CD4-positive, CD25-positive, alpha-beta regulatory T cell (primary cell): ENCODE measurements at places on chromosomes 4 and X. TPM values are rescaled to one million over a fixed set of nuclear protein-coding genes. Genes with fewer than 3 reads are reported as not detected.
A peak's percentile ranks its signal among the peaks of the same experiment; 100 is the strongest.

- no peak overlapping the region for H3K4me3 ChIP-seq
- H3K27ac ChIP-seq = no peak overlapping the region
- no peak for DNase-seq
- H3K36me3 ChIP-seq = no peaks in the 10 kb centered on the region
- H3K4me1 ChIP-seq = no peaks in the 10 kb centered on the region
These were observed 307.0 kb downstream of the FSTL5 start for GRCh38 chr4:161856711-161857326.

GRCh38 chr4:112916868-112917267 lies 132.6 kb upstream of the ANK2 start:
- no peaks in the 10 kb centered on the region for H3K36me3 ChIP-seq
- H3K27ac ChIP-seq = no peak overlapping the region
- no peak overlapping the region for H3K4me3 ChIP-seq
- peaks cover 2% of the 10 kb centered on the region for H3K27me3 ChIP-seq

DNA sequence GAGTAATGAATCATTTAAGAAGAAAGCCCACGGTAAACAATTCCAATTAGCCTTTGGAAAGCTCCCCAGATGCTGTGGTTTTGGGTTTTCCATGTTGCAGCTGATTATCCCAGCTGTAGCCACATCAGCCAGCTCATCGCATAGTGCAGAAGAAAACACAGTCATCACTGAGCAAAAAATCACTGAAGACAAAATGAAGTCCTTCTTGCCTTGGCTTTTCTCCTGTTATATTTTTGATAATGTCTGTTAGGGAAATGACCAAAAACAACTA lies 193.0 kb upstream of the C1QTNF7 start:
- no peaks in the 10 kb centered on the region for H3K27me3 ChIP-seq
- no peak overlapping the region for H3K4me3 ChIP-seq
- no peak overlapping the region for H3K27ac ChIP-seq

DNA sequence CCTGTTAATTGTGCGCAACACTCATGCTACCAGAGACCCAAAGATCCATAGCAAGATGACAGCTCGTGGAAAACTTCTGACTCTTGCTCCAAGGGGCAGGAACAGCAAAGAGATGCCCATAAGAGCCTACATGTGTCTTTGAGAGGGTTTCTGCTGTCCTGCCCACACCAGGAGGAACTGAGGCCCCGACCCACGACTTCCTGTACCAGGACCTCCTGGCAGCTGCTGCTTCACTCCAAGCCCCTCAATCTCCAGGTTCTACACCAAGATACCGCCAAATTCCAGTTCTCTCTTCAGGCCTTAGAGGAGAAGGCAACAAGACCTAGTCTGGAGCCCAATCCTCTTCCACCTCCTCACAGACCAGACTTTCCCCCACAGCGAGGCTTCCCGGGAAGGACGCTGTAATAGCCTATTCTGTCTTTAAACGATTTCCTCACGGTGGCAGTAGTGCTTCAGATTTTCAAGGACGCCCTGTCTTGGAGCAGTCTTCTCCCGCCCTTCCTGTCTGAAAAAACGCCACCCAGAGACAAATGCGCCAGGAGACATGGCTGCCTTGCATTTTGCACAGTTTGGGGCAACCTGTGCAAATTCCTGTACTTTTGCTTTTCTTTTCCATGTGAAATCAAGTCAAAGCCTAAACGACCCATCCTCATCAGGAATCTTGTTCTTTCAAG lies 230.2 kb upstream of the STK26 start:
- no peak overlapping the region for H3K27ac ChIP-seq
- no peaks in the 10 kb centered on the region for H3K36me3 ChIP-seq
- H3K4me3 ChIP-seq = peak overlapping the region; percentile 48
- H3K4me1 ChIP-seq = no peaks in the 10 kb centered on the region

The CT45A10 gene
- total RNA-seq = not detected

DNA sequence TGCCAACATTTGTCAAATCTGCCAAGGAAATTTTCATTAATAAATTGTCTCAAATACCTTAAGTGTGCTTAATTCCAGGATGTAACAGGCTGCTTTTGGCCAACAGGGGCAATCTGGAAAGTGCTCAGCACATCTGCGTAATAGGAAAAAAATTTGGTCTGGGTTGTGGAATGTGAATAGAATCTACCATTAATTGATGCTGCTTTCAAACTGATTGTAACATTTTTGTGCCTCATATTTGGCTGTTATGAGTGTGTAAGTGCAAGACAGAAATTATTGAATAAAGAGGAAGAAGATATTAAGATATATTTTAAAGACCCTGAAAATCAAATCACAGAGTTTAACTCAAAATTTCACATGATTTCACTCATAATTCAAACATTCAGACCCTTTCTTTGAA lies 41.1 kb downstream of the REELD1 start:
- H3K27ac ChIP-seq = no peak overlapping the region
- H3K27me3 ChIP-seq = no peaks in the 10 kb centered on the region
- DNase-seq = no peak
- no peak overlapping the region for H3K4me3 ChIP-seq
- peaks cover 11% of the 10 kb centered on the region for H3K36me3 ChIP-seq

GRCh38 chr4:60461551-60461950 lies 738.6 kb upstream of the ADGRL3 start:
- H3K4me1 ChIP-seq = no peaks in the 10 kb centered on the region
- no peaks in the 10 kb centered on the region for H3K36me3 ChIP-seq
- H3K27ac ChIP-seq = no peak overlapping the region
- DNase-seq = no peak

DNA sequence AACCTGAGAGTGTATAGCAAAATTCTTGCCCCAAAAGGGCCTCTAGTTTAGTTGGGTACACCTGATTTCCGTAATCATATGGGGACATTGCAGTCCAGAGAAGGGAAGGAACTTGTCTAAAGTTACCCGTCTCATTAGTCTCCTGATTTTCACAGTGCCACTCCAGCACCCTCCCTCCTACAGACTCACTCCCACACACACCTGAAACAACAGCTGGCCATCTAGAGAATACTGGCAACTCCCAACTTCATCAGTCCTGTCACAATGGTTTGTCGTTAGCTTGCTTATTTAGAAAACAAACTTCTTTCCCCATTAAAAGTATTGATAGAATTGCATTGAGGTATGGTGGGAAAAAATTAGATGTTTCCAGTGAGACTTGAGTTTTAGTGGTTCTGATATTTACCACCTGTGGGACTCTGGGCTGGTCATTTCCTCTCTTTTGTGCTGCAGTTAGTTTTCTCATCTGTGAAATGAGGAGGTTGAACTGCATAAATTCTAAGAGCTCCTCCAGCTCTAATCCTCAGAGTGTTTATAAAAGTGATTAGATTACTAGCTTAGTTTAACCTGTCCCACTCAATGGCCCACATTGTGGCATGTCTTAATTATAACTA lies 1.7 kb downstream of the IL13RA1 start:
- DNase-seq = no peak
- H3K27me3 ChIP-seq = peaks cover 13% of the 10 kb centered on the region
- no peak overlapping the region for H3K4me3 ChIP-seq
- no peaks in the 10 kb centered on the region for H3K36me3 ChIP-seq
- no peak overlapping the region for H3K27ac ChIP-seq
- H3K4me1 ChIP-seq = peaks cover 13% of the 10 kb centered on the region

DNA sequence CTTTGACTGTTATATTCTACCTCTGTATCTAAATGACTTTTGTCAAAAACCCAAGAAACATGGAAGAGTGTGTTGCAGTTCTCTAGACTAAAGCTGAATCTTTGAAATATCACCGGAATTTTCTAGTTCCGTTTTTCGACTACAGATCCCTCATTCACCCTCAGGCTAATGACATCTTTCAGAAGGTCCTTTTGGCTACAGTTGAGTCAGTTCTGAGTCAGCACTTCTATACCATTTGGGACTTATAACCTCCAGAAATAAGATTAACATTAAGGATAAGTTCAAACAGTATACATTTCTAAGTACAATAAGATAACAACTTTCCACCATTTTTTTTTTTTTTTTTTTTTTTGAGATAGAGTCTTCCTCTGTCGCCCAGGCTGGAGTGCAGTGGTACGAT lies 331.0 kb upstream of the CPXCR1 start:
- H3K27me3 ChIP-seq = no peaks in the 10 kb centered on the region
- no peak overlapping the region for H3K4me3 ChIP-seq
- H3K27ac ChIP-seq = no peak overlapping the region
- DNase-seq = no peak

DNA sequence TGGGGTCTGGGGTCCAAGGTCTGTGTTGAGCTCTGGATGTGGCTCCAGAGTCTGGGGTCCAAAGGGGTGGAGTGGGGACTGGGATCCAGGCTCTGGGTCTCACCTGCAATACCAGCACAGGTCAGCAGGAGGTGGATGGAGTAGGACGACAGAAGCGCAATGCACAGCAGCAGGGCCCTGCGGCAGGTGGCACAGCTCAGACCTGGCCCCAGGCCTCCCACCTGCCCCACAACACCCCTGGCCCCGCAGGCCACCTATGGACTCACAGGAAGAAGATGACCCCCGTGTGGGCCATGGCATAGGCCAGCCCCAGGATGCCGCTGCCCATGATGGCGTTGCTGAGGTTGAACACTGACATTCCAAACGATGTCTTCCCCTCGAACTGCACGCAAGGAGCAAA lies 3.4 kb downstream of the SLC38A5 start:
- H3K4me1 ChIP-seq = peaks cover 25% of the 10 kb centered on the region
- no peaks in the 10 kb centered on the region for H3K27me3 ChIP-seq
- no peak overlapping the region for H3K4me3 ChIP-seq
- no peak overlapping the region for H3K27ac ChIP-seq
- no peak for DNase-seq
- H3K36me3 ChIP-seq = peaks cover 4% of the 10 kb centered on the region

DNA sequence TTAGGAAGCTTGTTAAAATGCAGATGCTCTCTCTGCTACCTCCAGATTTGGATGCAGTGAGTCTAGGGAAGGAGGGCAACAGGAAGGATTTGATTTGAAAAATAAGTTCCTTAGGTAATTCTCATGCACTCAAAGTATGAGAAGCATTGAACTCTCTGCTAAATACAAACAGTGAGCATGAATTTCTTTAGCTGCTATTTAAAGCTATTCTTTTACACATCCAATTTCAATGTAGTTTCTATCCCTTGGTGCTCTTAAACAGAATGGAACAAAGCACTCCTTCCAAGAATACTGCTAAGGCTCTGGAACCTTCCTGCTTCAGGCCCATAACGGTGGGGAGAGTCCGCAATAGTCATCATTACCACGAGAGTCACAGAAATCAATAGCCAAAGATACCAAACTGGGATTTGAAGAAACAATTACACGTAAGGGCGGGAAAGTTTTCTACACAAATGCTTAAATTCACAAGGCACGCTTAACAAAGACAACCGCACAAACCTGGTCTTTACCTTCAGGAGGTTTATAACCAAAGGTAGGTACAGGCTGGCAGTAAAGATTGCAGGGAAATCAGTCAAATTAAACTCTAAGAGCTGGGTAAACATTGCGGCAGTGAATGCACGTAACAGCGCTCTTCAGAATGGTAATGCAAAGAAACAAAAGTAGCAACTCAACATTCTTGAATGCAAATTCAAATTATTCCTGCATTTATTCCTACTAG lies 123.2 kb upstream of the NAP1L5 start:
- H3K36me3 ChIP-seq = no peaks in the 10 kb centered on the region
- H3K27ac ChIP-seq = no peak overlapping the region
- no peaks in the 10 kb centered on the region for H3K27me3 ChIP-seq
- DNase-seq = no peak
- peaks cover 23% of the 10 kb centered on the region for H3K4me1 ChIP-seq
- H3K4me3 ChIP-seq = peak overlapping the region; percentile 96

DNA sequence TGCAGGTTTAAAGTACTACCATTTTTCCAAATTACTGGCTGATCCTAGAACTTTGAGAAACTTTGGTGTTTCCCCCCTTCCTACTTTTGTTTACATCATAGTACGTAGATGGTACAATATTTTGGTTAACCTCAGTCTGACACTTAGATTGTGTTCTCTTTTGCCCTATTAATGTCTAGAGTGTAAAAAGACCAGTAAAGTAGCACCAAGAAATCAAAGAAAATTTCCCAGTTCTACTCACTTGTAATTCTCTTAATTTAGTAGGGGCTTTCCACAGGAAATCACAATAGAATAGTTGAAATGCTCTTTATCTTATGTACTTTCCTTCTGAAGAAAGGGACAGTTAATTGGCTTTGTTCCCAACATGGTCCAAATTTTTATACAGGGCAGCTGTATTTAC lies 51.6 kb downstream of the NFKB1 start:
- no peak for DNase-seq
- no peaks in the 10 kb centered on the region for H3K27me3 ChIP-seq
- H3K4me1 ChIP-seq = peaks cover 16% of the 10 kb centered on the region

The ARX gene
- total RNA-seq = not detected

GRCh38 chr4:152848508-152848907 lies 68.8 kb downstream of the ARFIP1 start:
- no peak for DNase-seq
- no peak overlapping the region for H3K4me3 ChIP-seq
- no peaks in the 10 kb centered on the region for H3K27me3 ChIP-seq

DNA sequence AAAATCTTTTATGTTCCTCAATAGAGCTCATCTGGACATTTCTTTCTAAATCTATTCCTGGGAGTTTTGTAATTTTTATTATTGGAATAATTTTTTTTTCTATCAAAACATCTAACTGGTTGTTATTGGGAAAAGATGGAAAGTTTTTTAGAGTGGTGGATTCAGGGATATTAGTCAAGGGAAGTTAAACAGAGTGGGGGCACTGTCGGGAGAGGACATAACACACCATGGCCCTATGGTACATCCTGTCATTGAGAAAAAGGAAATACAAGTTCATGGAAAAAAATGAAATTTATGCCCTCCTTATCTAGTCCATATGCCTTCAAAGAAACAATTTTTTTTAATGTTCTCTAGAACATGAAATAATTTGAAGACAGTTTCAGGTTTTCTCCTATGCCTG lies 96.3 kb upstream of the TSPAN5 start:
- H3K27me3 ChIP-seq = no peaks in the 10 kb centered on the region
- no peaks in the 10 kb centered on the region for H3K36me3 ChIP-seq
- no peaks in the 10 kb centered on the region for H3K4me1 ChIP-seq
- no peak overlapping the region for H3K27ac ChIP-seq
- no peak for DNase-seq

- H3K27me3 ChIP-seq = no peaks in the 10 kb centered on the region
- no peaks in the 10 kb centered on the region for H3K4me1 ChIP-seq
- no peak for DNase-seq
- H3K27ac ChIP-seq = no peak overlapping the region
These were observed 16.4 kb downstream of the LSM6 start for GRCh38 chr4:146191766-146192458.

GRCh38 chr4:1539859-1540600 lies 133.8 kb upstream of the NKX1-1 start:
- peaks cover 18% of the 10 kb centered on the region for H3K4me1 ChIP-seq
- no peaks in the 10 kb centered on the region for H3K36me3 ChIP-seq
- no peak for DNase-seq
- H3K27ac ChIP-seq = no peak overlapping the region
- no peak overlapping the region for H3K4me3 ChIP-seq

- H3K4me1 ChIP-seq = no peaks in the 10 kb centered on the region
- DNase-seq = no peak
- no peak overlapping the region for H3K27ac ChIP-seq
- no peak overlapping the region for H3K4me3 ChIP-seq
These were observed 1232.0 kb downstream of the STIM2 start for GRCh38 chr4:28092610-28093009.

GRCh38 chr4:140719022-140719421 lies 37.2 kb downstream of the TBC1D9 start:
- no peak overlapping the region for H3K4me3 ChIP-seq
- DNase-seq = no peak
- H3K27me3 ChIP-seq = no peaks in the 10 kb centered on the region

The RPA4 gene
- 1.9 TPM for total RNA-seq

The SEC31A gene
- 130 TPM for total RNA-seq

- H3K4me3 ChIP-seq = no peak overlapping the region
- H3K27me3 ChIP-seq = no peaks in the 10 kb centered on the region
- no peak overlapping the region for H3K27ac ChIP-seq
- DNase-seq = no peak
- H3K4me1 ChIP-seq = no peaks in the 10 kb centered on the region
These were observed 43.4 kb downstream of the ZNF182 start for GRCh38 chrX:47960406-47960805.
